ENCODE measurements at places on chromosomes 16 and 17.

GRCh38 chr16:50765260-50765659 is 23.4 kb downstream of the CYLD start:
- peak; percentile 75 for DNase-seq

DNA sequence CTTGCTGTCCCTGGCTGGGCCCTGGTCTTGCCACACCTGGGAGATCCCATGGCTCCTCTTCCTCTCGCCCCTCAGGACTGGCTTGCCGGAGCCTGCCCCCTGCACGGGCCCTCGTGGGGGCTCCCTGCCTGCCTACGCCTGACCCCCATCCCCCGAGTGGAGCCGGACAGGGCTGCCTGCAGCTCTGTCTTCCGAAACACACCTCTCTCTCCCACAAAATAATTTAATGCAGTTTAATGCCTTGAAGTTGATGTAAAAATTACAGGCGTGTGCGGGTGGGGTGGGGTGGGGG is 22.4 kb upstream of the SLC38A10 start:
- DNase-seq: no peak

DNA sequence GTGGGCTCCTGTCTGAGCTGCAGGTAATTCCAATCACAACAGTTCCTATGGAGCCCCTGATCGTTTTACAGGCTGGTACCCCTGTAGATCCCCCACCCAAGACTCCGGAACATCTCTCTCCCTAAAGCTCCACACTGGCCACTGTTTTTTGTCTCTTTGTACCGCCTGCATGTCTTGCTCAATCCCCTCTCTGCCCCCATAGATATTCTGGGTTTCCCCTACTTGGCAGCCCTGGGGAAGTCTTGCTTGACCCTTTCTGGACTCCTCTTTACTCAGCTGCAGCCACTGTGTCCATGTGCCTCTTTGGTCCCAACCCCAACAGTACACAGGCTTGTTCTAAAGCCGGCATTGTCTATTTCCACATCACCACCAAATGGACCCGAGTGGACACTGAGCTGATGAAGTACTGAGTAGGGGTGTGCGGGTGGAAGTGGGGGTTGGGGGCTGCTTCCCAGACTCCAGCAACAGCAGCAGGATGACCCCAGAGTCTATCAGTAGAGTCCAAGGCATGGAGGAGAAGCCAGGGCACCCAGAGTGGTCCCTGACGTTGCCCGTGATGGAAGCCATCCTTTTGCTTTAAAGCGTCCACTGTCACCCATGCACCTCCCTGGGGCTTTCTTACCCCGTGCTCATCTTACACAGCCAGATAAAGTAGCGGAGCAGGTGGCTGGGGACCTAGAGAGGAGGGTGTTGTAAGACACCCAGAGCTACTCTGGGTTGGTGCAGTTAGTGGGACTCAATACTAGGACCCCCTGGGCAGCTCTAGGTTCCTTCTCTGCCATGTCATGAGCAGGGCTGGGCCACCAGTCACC is 6.4 kb downstream of the CD300LB start:
- DNase-seq: no peak

DNA sequence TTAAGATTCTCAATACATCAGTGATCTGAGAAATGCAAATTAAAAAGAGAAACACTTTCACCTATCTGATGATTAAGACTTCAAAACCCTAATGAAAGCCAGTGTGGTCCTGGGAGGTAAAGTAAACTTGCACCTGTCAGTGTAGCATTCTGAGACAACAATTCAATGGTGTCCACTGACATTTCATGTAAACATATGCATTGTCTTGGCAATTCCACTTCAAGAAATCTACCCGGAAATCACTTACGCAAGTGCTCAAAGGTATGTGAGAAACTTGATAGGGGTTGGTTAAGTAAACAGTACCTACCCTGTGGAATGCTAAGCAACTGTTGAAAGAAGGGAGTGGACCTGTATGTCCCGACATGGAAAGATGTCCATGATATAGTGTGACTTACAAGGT is 2.1 kb downstream of the ST6GALNAC1 start:
- DNase-seq: no peak

GRCh38 chr17:59762049-59762823 is 54.8 kb downstream of the VMP1 start:
- peak; percentile 81 for DNase-seq

DNA sequence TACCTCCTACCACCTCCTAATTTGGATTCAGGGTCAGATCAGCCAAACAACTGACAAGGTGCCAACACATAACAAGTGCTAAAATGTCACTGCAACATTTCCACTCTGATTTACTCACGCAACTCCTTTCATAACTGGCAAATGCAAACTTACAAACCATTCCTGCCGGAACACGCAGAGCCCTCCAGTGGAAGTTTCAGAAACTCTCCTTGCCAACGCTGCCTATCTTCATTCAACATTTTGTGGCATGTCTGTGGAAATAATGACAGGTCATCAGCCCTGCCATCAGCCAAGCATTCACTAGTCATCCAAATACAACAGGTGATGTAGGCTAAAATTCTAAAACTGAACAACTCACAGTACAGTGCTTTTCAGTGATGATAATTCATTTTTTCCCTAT is 37.7 kb upstream of the OR3A1 start:
- DNase-seq: no peak

DNA sequence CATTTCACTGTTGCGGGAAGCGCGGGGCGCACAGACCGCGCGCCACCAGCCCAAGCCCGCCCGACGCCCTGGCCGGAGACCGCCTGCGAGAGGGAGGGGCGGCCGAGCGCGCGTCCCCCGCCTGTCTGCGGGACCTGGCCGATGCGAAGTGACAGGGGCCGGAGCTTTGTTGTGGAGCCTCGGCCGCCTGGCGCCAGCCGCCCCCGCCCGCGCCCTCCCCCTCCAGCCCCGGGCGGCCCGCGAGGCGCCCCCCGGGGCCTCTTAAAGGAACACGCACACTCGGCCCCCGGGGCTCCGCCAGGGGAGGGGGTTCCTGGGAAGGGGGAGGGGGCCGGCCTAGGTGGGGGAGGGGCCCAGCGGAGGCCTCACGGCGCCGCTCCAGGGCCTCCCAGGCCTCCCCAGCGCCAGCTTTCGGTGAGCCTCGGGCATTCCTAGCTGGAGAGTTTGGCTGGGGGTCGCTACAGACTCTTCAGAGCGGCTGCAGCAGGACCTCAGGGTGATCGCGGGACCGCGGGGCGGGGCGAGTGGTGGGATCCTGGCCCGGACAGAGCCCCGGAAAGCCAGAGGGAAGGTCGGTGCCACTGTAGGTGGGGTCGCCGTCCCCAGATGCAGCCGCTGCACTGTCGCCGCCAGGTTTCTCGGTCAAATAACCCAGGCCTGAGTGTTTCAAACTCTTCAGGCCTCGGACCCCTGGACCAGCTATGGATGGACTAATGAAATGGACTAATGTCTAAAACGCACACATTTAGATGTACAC is 2.4 kb upstream of the TBX2 start:
- no peak for DNase-seq

DNA sequence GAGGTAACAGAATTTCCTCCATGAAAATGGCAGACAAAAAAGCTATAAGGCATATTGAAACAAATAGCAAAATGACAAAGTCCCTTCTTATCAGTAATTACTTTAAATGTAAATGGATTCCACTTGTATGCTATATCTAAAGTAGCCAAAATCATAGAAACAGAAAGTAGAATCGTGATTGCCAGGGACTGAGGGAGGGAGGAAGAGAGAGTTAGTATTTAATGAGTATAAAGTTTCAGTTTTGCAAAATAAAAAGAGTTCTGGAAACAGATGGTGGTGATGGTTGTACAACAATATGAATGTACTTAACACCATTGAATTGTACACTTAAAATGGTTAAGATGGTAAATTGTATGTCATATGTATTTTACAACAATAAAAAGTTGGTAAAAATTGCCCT is 407.4 kb downstream of the CA10 start:
- no peak for DNase-seq

DNA sequence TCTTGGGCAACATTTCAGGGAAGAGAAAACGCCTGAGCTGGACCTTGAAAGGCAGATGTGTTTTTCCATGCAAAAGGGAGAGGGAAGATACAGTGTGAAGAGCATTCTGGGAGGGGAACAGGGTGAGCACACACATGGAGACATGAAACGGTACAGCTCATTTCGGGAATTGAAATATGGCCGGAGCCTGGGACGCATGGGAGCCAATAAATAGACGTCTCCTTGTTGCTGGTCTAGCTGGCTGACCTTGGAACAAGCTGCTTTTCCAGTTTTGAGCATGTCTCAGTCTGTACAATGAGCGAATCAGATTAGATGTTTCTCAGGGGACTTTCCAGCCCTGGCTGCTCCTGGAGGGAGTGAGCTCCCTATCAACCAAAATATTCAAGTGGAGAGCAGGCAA is 63.6 kb downstream of the ASIC2 start:
- DNase-seq: no peak

DNA sequence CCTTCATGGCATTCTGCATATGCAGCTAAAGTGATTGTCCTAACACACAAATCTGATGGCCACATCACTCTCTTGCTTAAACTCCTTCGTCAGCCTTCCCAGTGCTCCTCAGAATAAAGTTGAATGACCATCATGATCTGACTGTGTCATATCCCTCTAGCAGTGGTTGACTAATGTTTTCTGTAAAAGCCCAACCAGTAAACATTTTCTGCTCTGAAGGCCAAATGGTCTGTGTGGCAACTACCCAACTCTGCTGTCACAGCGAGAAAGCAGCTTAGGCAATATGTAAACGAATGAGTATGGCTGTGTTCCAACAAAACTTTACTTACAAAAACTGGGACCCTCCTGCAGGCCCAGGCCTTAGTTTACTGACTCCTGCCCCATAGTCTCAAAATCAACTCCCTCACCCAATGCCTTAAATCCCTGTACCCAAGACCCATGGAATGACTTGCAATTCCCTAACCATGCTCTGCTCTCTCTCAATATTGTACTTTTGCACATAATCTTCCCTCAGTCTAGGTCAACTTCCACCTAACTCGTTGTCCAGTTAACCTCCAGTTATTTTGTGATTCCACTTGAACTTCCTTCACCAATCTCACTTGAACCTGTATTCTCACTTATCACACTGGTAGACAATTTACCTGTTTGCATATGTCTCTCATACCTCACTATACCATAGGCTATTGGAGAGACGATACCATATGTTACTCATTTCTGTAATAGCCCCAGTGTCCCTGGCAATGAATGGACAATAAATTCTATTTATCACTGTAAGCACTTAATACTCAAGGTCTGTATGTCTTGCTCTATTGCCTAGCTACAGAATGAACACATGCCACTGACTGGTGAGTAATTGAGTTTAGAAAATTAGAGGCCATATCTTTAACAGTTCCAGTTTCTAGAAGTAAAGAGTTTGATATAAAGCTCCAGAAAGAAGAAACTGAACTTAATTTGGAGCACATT is 29.1 kb downstream of the TMEM100 start:
- no peak for DNase-seq

DNA sequence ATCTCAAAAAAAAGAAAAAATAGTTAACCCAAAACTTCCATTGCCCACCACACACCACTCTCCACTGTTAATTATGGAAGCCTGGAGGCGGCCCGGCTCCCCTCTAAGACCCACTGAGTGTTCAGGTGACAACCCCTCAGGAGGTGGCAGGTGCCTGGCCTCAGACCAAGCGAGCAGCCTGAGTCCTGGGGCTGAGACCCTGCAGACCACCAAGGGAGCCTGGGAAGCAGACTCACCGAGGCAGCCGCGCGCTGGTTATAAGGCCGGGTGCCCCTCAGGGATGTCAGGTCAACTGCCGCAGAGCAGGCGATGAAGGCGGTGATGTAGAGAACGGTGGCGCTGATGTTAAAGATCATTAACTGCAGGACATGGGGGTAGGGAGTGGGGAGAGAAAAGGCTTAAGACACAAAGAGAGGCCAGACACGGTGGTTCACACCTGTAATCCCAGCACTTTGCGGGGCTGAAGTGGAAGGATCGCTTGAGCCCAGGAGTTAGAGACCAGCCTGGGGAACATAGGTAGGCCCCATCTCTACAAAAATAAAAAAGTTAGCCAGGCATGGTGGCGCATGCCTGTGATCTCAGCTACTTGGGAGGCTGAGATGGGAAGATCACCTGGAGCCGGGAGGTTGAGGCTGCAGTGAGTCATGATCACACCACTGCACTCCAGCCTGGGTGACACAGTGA is 13.3 kb downstream of the ARL2BP start:
- DNase-seq: no peak

DNA sequence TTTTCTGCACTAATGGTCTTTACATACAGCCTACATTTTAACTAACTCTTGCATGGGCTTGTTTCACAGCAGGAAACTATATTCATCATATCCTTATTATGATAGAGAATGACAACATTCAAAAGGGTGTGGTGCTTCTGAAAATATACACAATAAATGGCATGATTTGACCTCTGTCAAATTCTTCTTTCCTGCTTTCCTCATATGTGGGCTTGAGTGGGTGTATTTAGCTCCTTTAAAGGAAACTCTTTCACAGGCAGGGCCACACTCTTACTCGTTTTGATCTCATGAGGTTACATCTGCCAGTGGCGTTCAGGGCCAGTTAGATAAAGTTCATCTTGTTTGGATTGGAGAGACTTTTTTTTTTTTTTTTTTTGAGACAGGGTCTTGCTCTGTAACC is 6.1 kb downstream of the SLC35G3 start:
- DNase-seq: no peak

Measured in activated CD4-positive, alpha-beta T cell treated with anti-CD3 and anti-CD28 coated beads, Interleukin-2, Interleukin-4, amounts not matched to agents 100 ng/mL and 50 ng/mL, durations not matched to agents 16 hours and 8 hours (primary cell).